Sciatic nerve (tissue), 2 donors: ENCODE measurements at places on chromosomes 3 and 15. TPM values are rescaled to one million over a fixed set of nuclear protein-coding genes. Genes with fewer than 3 reads are reported as not detected.

DNA sequence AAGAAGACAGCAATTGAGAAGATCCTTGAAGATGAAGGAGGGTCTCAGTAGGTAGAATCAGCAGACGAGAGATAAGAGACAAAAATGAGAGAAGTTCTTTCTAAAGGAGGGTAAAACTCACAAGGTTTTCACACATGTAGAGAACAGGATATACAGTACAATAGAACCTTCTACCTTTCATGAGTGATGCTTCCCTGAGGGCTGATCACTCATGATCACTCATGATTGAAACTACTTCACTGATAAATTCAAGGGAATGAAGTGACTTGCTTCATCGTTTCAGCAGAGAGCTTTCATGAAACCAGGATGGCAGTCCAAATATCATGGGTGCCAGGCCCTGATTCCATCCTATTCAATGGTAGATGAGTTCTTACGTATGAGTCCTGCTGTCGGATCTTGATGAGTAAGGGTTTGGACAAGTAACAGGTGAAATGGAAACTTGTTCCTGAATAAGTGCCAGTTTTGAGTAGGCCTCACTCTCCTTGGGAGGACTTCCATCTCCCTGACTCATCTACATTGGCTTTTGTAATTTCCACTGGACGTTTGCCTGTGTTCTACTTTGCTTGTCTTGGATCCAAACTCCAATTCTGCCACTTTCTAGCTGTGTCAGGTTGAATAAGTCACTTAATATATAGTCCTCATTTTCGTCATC, 9.6 kb upstream of the CLDN16 start:
- no peak for DNase-seq

KNL1 gene
- total RNA-seq, result 0.89 TPM

TERC gene
- 6.3 TPM for total RNA-seq

DNA sequence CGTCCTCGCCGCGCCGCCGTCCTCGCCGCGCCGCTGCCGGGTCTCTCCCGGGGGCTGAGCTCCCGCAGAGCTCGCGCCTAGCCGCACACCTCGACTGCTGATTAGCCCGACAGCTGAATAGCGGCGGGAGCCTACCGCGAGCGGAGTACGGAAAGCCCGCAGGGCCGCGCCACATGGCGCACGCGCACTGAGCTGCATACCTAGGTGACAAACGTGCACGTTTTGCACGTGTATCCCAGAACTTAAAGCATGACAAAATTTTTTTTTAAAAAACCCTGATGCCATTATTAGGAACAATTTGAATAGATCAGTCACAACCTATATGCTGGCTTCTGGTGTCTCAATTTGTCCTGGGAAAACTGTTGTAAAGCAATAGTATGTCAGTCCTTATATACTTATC, at the start of gene GOLGA8A:
Gene GOLGA8A (minus strand): TSS at position 122 of the 400 bp plus-strand sequence. CDS start 48,117 bp downstream, outside the sequence.
- peak; percentile 80 for DNase-seq

DNA sequence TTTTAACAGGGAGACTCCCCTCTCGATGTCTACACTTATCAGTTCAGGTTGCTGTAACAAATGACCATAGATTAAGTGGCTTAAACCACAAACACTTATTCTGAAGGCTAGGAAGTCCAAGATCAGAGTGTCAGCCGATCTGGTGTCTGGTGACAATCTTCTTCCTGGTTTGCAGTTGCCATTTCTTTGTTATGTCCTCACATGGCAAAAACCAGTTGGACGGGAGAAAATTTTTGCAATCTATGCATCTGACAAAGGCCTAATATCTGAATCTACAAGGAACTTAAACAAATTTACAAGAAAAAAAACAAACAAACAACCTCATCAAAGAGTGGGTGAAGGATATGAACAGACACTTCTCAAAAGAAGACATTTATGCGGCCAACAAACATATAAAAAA, 116.9 kb upstream of the FOXB1 start:
- no peak for DNase-seq

- no peak for DNase-seq
These were observed 33.3 kb downstream of the CA12 start for GRCh38 chr15:63348392-63348791.

TF gene
- total RNA-seq, result 40.6 TPM

SKOR1 gene
- 1.3 TPM for total RNA-seq

- DNase-seq, result no peak
These were observed 110.5 kb upstream of the ABHD17C start for GRCh38 chr15:80584561-80584964.

DNA sequence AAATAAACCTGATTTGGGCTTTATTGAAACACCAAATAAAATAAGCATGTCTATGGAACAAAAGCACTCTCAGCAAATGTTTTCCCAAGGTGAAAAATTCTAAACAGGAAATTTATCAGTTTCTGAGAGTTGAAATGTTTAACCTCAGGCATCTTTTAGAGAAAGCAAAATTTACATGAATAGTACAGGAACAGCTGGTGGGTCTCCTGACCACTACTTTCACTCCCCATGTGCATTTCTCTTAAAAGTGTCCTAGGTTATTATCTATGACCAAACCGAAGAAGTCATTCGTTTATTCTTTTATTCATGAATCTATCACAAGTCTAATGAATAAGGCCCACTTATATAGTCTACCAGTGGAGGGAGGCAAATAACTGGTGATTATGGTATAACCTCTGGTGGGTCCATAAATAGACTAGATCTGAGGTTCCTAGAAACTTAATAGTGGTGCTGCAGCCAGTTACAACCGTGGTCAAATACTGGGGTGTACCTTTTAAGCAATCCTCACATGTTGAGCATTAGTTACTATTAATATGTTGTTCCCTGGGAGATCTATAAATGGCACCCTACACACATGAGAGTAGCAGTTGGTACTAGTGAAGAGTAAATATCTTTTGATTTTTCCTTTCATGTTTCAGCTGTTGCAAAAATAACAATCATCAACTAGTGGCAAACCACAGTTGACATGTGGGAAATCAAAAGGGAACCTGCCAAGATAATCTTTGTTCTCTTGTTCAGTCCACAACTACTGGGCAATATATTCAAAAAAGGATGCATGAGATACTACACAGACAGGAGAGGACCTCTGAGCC, 169.3 kb upstream of the STAC start:
- DNase-seq, result no peak

CDCP1 gene
- 1.8 TPM for total RNA-seq

DZIP1L gene
- 37.5 TPM for total RNA-seq
